ENCODE measurements at places on chromosomes 2 and 18.
A peak's percentile ranks its signal among the peaks of the same experiment; 100 is the strongest.

GRCh38 chr2:3079466-3079865 lies 298.2 kb downstream of the EIPR1 start:
- DNase-seq, result no peak

DNA sequence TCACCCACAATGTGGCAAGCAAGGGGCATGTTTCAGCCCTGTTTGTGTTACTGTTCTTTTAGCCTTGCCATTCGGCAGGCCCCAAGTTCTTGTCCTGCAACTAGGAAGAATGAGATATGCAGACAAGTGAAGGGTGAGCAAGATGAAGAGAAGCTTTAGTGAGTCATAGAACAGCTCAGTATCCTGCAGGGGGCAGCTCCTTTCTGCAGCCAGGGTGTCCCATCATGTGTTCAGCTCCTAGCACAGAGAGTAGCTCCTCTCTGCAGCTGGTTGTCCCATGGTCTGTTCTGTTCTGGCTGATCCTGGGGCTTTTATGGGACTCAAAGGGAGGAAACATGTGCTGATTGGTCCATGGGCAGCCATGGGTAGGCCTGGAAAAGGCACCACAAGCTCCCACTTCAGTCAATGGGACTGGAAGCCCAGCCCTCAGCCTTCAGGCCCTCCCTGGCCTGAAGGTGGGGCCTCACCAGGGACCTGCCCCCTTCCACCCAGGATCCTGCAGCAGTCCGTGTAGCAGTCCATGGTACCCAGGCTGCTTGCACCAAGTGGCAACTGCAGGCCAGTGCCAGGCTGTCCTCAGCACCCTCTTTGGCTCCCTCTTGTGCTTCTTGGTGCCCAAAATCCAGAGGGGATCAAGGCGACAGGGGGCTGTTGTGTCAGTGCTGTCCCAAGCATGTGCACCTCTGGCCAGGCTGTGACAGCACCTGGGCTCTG lies 326.4 kb downstream of the NR4A2 start:
- DNase-seq, result no peak

- DNase-seq, result no peak
Measured at GRCh38 chr18:58723810-58724602, 52.7 kb downstream of the MALT1 start.

GRCh38 chr18:22668496-22668895 lies 250.8 kb upstream of the CTAGE1 start:
- DNase-seq, result no peak

DNA sequence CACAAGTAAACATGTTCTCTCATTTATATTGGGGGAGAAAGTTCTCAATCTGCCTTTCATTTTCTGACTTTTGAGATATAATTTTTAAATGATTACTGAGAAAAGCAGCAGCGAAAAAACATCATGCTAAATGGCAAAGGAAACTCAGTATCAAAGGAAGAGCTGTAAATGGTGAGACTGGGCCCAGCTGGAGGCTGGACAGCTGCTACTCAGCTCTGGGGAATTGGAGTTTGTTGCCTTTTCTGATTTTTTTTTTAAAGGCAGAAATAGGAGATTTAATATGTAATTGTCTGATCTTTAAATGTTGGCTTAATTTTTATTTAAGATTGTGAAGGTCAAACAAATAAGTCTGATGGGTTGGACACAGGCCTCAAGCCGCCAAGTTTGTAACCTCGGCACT lies 137.1 kb upstream of the TACR1 start:
- no peak for DNase-seq

GRCh38 chr18:78978349-78979055 lies 1.1 kb upstream of the SALL3 start:
- no peak for DNase-seq

DNA sequence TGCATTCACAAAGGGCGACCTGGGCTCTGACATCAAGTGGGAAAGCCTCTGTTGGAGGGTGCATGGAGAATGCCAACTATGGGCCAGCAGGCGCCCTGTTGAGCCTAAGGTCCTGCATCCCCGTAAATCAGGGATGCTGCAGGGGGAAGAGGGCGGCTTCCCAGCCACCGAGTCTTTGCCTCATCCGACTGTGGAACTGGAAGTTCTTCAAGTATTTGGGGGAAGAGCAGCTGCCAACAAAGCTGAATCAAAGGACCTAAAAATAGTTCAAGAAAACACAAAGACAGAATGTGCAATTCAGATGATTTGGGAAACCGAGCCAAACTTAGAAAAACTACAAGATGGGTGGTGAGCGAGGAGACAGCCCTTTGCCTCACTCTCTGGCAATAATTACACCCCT lies 281.1 kb upstream of the MGAT5 start:
- no peak for DNase-seq

GRCh38 chr2:126715576-126716406 lies 59.8 kb downstream of the GYPC start:
- peak; percentile 20 for DNase-seq

DNA sequence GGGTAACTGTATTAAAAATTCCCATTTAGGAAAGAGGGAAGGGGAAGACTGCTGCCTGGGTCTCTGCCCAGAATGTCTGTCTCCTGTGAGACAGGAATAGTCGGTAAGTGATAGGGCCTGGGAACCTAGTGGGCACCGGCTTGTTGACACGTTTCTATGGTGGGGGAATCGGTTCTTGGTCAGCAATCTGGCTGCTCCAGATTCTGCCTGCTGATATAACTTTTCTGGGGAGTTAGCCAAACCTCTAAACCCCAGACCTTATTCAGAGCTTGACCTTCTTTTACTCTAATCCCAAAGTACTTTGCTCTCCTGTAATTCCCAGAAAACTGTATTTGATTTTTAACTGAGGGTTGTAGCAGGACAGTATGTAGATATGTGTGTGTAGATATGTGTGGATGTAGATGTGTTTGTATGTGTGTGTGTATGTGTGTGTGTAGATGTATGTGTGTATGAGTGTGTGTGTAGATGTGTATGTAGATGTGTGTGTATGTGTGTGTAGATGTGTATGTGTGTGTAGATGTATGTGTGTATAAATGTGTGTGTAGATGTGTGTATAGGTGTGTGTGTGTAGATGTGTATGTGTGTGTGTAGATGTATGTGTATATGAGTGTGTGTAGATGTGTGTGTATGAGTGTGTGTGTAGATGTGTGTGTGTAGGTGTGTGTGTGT lies 61.8 kb upstream of the TXNDC2 start:
- DNase-seq, result no peak

DNA sequence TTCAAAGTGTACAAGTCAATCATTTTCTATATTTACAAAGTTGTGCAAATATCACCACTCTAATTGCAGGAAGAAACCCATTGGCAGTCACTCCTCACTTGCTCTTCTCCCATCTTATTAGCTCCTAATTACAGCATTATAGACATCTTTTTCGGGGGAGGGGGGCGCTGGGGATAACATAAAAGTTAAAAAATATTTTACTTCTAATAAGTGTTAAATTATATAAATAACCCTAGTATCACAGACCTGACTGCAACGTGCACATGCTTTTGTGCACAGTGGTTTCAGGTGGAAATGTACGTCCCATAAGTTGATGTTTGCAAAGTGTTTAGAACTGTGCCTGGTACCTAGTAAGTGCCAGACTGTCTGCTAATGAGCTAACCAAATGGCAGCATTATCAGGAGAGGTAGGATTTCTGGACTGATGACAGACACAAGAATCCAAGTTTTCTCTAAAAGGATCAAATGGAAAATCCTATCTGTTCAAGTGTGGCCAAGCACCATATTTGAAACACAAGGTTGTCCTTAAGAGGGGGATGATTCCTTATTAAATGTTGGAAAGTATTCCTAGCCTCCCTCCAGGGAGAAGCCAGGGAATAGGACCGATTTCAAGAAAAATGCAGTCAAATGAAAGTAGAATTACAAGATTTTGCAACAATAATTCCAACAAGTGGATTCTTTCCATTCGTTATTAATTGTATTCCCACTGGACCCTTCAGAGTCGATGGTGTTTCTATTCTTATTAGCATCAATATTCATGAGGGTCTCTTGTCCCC lies 70.0 kb downstream of the ACKR3 start:
- DNase-seq, result no peak

DNA sequence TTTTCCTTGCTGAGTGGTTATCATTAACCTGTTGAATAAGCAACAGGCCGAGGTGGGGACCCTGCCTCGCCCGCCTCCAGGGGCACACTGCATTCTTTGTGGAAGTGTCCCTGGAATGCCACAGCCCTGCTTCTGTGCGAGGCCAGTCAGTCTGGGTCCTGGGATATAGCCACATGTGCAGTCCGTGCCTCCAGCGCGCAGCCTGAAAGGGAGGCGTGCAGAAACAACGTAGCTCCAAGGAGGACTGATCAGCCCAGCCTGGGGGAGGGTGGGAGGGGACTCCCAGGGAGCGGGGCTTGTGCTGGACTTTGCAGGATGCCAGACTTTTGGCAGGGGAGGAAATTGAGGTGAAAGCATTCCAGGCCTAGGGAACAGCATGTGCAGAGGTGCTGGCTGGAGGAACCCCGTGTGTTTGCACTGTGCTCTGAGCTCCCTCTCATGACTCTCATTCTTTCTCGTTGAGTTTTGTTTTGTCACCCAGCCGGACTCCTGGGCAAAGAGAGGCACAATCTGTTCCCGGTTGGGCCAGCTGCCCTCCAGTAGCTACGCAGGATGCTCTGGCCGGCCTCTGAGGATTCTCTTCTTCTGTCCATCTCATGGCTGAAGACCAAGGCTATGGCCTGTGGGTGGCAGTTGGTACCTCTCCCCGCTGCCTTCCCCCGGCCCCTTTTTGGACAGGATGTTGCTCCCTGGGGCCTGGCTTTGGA lies 39.7 kb downstream of the HPCAL1 start:
- DNase-seq, result no peak

DNA sequence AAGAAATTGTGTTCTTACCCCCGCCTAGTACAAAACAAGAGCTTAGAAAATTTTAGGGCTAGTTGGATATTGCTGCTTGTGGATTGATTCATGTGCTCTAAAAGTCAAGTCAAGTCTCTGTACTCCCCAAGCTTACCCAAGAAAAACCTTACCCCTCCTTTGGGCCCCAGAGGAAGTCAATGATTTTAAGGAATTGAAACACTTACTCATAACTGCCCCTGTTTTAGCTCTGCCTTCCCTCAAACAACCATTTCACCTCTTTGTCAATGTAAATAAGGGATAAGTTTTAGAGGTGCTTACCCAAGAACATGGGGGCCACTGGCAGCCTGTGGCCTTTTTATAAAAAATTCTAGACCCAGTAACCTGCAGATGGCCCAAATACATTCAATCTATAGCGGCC lies 136.6 kb upstream of the RMP24 start:
- DNase-seq, result no peak

DNA sequence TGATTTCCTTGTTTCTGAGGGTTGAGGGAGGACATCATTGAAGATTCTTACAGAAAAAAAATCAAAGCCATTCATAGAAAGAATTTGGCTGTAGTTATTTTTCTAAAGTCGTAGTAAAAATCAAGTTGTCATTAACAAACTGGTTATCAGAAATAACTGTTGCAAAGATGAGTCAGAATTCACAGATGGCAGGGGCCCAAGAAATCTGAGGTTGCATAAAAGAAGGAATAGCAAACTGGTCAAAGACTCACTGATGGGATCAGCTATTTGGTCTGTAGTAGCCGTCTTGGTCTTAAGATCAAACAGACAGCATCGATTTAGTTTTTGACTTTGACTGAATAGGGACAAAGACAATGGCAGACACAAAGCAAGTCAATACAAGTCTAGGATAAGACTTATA lies 334.3 kb downstream of the FIGN start:
- DNase-seq, result no peak

GRCh38 chr18:53790786-53791185 lies 433.7 kb downstream of the MBD2 start:
- DNase-seq, result no peak

GRCh38 chr2:175580652-175581051 lies 399.1 kb upstream of the ATP5MC3 start:
- DNase-seq, result no peak

GRCh38 chr2:200747668-200748618 lies 63.8 kb upstream of the BZW1 start:
- peak; percentile 45 for DNase-seq

DNA sequence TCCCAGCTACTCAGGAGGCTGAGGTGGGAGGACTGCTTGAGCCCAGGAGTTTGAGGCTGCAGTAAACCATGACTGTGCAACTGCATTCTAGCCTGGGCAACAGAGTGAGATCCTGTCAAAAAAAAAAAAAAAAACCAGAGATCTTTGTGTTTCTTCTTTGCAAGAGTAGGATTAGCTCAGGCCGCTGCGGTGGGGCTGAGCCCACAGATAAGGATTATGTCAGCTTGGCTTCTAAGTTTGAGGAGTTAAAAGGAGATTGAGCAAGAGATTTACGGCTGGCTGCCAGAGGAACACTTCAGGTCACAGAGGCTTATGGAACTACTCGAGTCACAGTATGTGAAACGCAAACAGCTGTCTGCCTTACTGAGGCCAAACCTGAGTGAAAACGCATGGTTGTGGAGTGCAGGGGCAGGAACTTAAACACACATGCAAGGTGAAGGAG lies 146.7 kb upstream of the L3MBTL4 start:
- no peak for DNase-seq

GRCh38 chr2:153106802-153107477 lies 371.6 kb downstream of the RPRM start:
- DNase-seq, result no peak

GRCh38 chr18:321865-322467 lies 54.1 kb upstream of the THOC1 start:
- no peak for DNase-seq

- DNase-seq, result no peak
Measured at GRCh38 chr18:54690198-54690597, 99.2 kb downstream of the DYNAP start.

GRCh38 chr18:49016648-49017539 lies 66.1 kb upstream of the SMAD7 start:
- peak; percentile 21 for DNase-seq

DNA sequence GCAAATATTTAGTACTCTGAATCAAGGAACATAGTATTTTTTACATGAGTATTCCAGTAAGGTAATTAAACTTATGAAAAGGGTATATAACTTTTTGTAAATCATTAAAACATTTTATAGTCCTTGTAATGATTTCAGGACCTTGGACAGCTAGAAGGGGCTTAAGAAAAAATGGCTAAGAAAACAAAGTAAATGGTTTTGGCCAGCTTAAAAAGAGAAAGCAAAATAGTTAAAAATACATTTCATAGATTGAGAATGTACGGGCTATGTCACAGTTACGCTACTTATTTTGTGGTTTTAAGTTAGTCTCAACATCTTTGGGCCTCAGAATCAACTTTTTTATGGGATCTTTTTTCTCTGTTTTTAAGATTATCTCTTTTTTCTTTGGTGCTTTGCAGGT lies 26.7 kb downstream of the POLI start:
- no peak for DNase-seq

DNA sequence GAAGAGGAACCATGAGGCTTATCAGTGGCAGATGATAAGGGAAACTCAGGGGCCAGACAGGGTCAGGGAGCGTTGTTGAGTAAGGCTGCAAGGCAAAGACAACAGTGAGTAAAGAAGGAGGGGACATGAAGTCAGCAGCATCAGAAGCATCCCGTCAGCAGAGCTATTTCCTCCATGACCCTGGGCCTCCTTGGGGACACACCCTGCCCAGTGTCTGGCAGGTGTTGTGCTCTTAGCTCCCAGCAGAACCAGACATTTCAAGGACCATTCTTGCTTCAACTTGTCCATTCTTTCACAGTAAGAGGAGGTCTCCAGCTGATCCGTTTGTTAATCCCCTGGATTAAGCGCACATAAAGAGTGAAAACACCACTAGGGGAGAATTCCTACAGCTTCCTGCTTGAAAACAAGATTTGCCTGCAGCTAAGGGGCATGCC lies 88.7 kb upstream of the MEIS1 start:
- DNase-seq, result no peak

- no peak for DNase-seq
Measured at GRCh38 chr18:54268751-54269150, 566 bp upstream of the POLI start.

GRCh38 chr2:45897842-45898241 lies 246.4 kb downstream of the PRKCE start:
- no peak for DNase-seq

- no peak for DNase-seq
Measured at GRCh38 chr2:180985771-180986395, 5.5 kb downstream of the UBE2E3 start.

- no peak for DNase-seq
Measured at GRCh38 chr2:37775908-37776250, 104.4 kb upstream of the CDC42EP3 start.

All from liver (tissue), 10 donors.